ENCODE measurements at places on chromosomes 7 and 10.

DNA sequence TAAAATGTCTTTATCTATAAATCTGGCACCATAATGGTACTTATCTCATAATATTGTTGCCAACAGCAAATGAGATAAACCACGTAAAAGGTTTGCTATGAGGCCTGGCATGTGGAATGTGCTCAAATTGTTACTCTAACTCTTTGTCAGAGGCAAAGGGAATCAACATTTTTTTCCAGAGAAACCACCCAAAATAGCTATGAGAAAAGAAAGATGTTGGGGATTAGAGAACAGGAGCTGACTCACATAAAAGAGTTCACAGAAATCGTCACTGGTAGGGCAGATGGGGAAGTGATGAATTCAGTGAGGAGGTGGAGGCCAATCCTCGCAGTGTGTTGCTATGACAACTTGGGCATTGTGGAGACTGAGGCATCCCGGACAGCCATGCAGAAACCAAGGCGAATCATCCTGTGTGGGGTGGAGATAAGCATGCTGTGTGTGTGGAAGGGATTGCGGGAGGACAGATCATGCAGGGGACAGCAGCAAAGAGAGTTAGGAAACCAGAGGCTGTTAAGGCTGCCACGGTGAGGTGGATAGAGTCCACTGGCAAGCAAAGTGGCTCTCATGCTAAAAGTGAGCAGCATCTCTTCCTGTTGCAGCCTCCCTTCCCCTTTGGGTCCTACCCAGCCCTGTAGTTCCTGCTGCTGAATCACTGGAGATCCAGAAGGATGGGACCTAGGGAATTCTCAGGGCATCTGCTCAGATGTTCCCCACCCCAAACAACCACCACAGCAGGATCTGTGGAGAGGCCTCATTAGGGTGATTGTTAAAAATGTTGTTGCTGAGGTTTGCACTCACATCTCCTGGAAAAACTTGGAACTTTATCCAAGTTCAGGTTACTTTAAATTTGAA is 103.9 kb downstream of the CUBN start:
- peak; percentile 21 for DNase-seq

DNA sequence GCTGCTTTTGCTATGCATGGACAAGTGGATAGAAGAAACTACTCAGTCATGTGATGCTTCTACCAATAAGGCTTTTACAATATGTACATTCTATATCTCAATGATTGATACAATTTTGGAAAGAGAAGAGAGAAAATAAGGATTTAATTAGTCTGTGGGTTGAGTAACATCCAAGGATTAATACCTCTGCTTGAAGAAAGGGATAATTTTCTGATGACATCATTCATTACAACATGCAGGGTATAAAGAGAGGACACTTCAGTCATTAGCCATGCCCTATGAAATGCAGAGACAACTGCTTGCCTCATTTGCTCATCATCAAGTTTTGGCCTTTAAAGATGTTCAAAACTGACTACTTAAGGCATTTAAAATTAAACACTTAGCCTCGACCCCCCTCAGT is 237.3 kb downstream of the AHR start:
- no peak for DNase-seq

- DNase-seq = no peak
These were observed 97.0 kb upstream of the AMPH start for GRCh38 chr7:38728145-38728544.

GRCh38 chr7:50185208-50185607 is 92.2 kb upstream of the ZPBP start:
- no peak for DNase-seq

GRCh38 chr7:78002021-78002420 is 203.4 kb downstream of the PHTF2 start:
- no peak for DNase-seq

DNA sequence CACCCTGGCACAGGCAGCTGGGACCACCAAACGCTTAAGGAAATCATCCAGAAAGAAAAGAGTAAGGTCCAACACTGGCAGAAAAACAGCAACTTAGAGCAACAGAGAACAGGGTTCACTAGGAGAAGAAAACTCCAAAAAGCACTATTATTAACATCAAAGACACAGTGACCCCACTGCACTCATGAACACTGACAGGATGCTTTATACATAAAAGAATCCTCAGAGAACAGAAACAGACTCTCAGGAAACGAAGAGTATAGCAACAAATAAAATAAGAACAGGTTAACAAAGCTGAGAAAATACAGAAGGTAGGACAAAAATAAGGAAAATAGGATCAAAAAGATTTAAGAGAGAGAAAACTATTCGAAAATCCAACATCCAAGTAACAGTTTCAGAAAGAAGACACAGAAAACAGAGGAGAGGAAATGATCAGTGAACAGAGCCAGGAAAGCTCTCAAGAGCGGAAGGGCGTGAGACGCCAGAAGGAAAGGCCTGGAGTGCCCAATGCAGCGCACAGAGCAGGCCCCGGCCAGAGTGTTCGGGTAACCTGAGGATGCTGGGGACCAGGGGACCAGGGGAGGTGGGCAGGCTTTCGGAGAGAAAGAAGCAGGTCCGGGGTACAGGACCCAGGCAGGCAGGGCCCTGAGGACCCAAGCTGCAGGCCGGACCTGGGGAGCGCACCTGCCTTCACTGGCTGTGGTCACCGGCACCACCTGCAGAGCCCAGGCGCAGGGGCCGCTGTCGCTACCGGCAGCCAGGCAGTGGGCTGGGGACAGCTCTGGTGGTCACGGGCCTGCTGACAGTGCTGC is 258.2 kb downstream of the MAD1L1 start:
- DNase-seq = no peak

- DNase-seq = no peak
These were observed 13.3 kb upstream of the EXOC6 start for GRCh38 chr10:92834986-92835385.

GRCh38 chr7:94643771-94644545 is 12.0 kb downstream of the SGCE start:
- no peak for DNase-seq

DNA sequence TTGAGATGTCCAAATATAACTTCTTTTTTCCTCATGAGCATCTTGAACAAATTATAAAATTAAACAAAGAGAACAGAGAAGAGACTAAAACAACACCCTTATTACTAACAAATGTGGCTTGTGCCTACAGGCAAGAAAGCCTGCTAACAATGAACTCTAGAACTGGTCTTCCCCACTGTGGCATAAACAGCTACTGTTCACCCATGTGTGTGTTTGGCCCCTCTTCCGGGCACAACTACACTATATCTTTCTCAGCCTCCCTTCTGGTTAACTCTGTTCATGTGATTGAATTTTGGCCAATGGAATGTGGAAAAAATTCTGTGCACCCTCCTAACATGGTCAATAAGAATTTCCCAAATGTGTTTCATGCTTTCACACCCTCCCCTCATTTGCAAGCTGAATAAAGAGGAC is 117.0 kb downstream of the KBTBD2 start:
- DNase-seq = no peak

DNA sequence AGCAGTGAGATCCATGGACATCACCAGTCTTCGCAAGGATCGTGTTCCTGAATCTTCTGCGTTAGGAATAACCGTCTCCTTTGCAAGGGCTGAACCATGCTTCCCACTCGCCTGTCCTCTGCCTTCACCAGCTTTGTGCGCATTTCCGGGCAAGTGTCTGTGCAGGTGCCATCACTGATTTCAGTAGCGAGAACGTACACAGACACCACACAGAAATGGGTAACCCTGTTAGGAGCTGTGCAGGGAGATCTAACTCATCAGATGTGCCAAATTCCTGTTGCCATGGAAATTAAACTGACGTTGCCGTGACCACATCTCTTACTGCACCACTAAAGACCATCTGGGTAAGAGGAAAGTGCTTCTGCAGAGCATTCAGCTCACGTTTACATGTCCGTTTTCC is 146.3 kb downstream of the DIP2C start:
- DNase-seq = no peak

DNA sequence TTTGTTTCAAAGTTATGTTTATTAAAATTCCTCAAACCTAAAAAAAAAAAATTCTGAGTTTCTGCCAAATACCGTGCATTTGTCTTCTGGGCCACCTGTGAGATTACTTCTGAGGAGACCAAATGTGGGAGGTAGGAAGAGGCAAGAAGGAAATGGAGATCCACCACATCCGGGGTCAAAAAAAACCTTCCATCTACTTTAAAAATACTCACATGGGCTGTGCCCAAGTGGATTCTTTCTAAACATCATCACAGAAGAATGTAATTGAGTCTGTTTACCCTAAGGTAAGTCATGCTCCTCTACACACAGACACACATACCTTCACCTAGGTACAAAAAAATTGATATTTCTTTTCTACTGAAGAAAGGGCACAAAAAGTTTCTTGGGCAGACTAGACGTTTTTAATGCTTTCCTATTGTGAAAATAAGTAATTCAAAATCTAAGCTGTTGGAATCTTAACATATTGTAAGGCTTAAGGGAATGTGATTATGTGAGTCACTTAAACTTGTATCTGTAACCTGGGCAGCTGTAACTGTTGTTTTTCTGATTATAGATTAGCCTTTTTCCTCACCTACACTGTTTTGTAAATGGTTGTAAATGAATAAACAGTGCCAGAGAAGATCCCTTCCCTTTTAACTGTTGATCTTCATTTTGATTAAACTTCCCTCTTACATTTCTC is 19.1 kb upstream of the SPOCK2 start:
- DNase-seq = no peak

DNA sequence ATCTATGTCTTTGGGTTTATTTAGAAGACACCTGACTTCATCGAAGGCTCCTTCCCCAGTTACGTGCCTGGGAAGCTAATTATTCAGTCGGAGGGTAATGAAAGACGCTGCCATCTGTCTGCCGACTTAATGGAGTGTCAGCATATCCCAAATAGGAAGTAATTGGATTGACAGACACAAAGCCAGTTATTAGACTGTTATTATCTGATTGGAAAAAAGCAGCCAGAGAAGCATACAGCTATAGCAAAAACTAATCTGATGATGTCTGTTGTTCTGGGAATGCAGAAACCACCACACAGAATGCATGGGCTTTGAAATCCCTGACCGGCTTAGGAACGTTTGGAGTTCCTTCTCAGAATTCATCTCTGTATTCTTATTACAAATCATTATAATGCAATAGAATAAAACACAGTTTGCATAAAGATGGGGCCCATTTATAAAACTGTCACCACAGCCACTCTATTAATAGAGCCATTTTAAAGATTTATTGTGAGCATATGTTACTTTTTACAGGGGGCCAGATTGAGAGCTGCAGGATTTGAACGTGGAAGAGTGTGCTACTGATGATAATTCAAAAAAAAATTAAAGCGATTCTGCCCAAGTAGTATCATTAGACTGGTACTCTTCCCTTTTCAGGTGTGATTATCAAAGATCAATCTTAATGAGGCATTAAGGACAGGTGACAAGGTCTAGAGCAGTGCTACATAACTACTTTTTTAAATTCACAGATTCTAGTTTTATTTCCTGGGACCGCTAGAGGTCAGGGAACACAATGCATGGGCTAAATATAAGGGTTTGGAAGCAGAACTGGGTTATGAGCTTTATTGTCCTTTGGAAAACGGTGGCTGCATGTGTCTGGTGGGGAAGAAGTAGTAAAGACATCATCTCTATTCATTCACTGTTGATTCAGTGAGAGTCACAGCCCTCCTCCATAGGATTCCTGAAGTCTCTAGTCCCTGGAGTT is 330.1 kb upstream of the LRGUK start:
- DNase-seq = no peak

- DNase-seq = no peak
These were observed 82.3 kb downstream of the KMT2E start for GRCh38 chr7:105096306-105096705.

GRCh38 chr7:137474540-137475026 is 131.1 kb upstream of the PTN start:
- DNase-seq = no peak

DNA sequence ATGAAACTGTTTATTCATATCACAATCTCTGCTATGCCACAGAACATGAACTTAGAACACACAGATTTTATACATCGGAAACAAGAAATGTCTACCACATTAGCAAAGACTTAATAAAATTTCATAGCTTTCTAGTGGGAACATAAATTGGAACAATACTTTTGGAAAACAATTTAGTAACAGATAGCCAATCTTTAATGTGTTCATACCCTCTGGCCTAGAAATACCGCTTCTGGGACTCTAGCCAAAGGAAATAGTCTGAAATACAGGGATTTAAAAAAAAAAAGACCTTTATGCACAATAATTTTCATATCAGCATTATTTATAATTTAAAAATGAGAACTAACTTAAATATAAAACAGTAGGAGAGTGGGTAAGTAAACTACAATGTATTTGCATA is 168.5 kb downstream of the PLXNA4 start:
- no peak for DNase-seq

DNA sequence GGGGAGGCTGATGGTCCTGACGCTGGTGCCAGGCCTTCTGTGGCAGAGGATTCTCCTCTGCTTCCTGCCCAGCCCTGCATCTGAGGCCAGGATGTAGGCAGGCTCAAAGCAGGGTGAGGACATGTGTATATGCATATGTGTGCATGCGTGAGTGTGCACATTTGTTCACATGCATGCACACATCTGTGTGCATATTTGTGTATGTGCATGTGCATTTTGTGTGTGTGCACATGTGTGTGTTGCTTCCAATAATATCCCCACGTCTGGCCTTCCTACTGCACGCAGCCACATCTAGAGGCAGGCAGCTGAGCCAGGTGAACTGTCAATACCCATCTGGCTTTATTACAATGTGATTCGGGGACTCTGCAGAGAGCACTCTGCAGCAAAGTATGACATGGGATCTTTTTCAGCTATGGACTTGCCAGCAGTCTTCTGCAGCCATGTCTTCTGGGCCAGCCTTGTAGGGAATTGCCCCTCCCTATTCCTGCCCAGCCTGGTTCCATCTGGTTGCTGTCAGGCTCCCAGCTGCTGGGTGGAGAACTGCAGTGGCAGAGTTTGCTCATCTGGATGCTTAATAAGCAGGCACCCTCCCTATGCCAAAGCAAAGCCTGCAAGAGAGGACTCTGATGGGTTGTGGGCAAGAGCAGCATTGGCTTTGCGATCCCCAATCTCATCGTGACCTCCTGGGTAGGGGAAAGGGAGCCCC is 140.7 kb downstream of the PFKFB3 start:
- DNase-seq = no peak

- no peak for DNase-seq
These were observed 16.9 kb downstream of the SLC13A4 start for GRCh38 chr7:135711139-135711469.

- DNase-seq = peak; percentile 23
These were observed 32.8 kb upstream of the SFTPD start for GRCh38 chr10:79981450-79982361.

- DNase-seq = no peak
These were observed 23.6 kb downstream of the GNA12 start for GRCh38 chr7:2820508-2820934.

DNA sequence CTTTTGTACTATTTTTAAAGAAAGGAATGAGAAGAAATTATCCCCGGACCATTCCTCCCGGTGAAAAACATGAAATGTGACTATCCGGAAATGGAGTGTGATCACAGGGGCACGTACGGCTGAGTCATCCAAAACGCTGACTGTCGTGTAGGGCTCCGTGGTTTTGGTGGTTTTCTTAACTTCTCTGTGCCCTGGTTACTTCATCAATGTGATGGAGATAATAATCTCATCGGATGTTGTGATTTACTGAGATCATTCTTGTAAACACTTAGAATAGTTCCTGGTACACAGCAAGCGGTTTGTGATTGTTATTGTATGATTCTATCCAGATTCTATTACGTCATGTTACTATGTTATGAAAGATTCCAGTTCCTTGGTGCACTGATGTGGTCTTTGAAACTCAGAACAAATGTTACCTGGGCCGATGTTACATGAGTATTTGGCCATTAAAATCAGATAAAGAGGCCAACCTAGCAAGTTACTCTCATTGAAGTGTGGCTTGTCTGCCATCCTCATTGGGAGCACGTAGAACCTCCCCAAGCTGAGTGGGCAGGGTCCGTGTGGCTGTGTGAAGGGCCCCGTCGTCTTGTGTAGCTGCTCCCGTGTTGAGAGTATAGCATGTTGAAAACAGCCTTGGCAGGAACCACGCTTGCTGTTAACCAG is 99.5 kb downstream of the CAMK1D start:
- DNase-seq = peak; percentile 74

Data from HCT116 (cell line).